Osteocyte (in vitro differentiated cells): ENCODE measurements at places on chromosomes 6 and 20. TPM values are rescaled to one million over a fixed set of nuclear protein-coding genes. Genes with fewer than 3 reads are reported as not detected.

- no peak overlapping the region for H3K4me3 ChIP-seq
- no peaks in the 10 kb centered on the region for H3K36me3 ChIP-seq
- no peaks in the 10 kb centered on the region for H3K4me1 ChIP-seq
- H3K27ac ChIP-seq = no peak overlapping the region
- DNase-seq = no peak
Measured at GRCh38 chr6:48889429-48889828, 573.6 kb downstream of the MMUT start.

DNA sequence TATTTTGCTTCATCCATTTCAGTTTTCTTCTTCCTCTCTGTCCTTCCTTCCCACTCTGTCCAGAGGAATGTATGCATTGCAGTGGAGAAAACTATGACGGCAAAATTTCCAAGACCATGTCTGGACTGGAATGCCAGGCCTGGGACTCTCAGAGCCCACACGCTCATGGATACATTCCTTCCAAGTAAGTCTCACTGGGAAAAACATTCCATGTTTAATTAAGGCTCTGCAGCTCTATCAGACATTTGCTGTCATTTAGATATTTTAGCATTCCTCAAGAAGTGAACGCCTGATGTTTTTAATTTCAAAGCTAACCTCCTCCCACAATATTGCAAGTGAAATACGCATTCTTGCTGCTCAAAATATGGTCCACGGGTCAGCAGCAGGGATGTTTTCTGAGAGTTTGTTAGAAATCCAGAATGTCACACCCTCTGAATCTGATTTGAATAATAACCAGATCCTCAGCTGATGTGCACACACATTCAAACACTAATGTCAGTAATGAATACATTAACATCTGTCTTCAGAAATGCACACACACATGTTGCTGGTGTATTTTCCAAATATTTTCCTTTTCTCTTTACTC is 12.8 kb downstream of the PLG start:
- no peak overlapping the region for H3K27ac ChIP-seq
- H3K27me3 ChIP-seq = no peaks in the 10 kb centered on the region
- H3K36me3 ChIP-seq = no peaks in the 10 kb centered on the region
- no peak overlapping the region for H3K4me3 ChIP-seq

DNA sequence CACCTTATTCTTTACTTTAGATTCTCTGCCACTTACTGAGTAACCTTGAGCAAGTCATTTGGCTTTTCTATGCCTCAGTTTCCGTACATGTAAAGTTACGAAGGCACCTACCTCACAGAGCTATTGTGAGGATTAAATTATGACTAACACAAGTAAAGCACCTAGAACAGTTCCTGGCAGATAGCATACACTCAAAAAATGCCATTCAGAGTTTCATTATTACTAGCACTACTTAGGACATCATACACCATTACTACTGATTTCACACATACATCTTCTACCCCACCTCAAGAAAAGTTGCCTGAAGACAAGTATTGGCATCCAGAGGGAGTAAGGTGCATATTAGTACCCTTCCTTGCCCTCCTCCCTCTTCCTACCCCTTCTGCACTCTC is 107.8 kb downstream of the OGFRL1 start:
- no peaks in the 10 kb centered on the region for H3K27me3 ChIP-seq
- no peak overlapping the region for H3K27ac ChIP-seq
- no peak overlapping the region for H3K4me3 ChIP-seq
- H3K36me3 ChIP-seq = peaks cover 12% of the 10 kb centered on the region
- DNase-seq = no peak

- H3K4me3 ChIP-seq = no peak overlapping the region
- H3K27me3 ChIP-seq = no peaks in the 10 kb centered on the region
Measured at GRCh38 chr20:51492167-51493092, 50.1 kb downstream of the NFATC2 start.

GRCh38 chr6:112640891-112641290 is 293.8 kb downstream of the RFPL4B start:
- peaks cover 23% of the 10 kb centered on the region for H3K4me1 ChIP-seq
- no peaks in the 10 kb centered on the region for H3K36me3 ChIP-seq
- no peaks in the 10 kb centered on the region for H3K27me3 ChIP-seq
- DNase-seq = no peak

DNA sequence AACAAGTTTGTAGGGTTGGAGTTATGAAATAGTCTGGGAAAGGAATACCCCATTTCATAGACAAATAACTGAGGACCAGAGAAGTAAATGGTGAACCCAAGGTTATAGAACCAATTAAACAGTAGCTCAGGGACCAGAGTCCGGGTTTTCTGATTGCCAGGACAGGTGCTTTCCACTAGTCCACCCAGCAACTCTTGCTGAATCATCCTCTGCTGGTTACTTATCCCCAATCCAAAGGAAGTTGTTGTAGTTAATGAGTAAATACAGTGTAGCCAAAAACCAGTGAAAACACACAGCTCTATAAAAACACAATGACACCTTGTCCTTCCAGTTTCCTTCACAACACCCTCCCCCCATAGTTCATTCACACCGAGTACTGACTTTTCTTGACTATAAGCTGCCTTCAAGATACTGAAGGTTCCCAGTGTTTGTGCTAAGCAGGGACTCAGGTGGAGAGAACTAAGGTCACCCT is 766 bp upstream of the TINAG start:
- no peak for DNase-seq
- H3K36me3 ChIP-seq = no peaks in the 10 kb centered on the region
- no peak overlapping the region for H3K27ac ChIP-seq
- no peaks in the 10 kb centered on the region for H3K27me3 ChIP-seq
- no peaks in the 10 kb centered on the region for H3K4me1 ChIP-seq

GRCh38 chr6:25312703-25313102 is 33.5 kb downstream of the CARMIL1 start:
- no peaks in the 10 kb centered on the region for H3K27me3 ChIP-seq
- peak overlapping the region; percentile 95 for H3K27ac ChIP-seq
- DNase-seq = no peak

GTSF1L gene
- not detected in 2 replicates for total RNA-seq

DNA sequence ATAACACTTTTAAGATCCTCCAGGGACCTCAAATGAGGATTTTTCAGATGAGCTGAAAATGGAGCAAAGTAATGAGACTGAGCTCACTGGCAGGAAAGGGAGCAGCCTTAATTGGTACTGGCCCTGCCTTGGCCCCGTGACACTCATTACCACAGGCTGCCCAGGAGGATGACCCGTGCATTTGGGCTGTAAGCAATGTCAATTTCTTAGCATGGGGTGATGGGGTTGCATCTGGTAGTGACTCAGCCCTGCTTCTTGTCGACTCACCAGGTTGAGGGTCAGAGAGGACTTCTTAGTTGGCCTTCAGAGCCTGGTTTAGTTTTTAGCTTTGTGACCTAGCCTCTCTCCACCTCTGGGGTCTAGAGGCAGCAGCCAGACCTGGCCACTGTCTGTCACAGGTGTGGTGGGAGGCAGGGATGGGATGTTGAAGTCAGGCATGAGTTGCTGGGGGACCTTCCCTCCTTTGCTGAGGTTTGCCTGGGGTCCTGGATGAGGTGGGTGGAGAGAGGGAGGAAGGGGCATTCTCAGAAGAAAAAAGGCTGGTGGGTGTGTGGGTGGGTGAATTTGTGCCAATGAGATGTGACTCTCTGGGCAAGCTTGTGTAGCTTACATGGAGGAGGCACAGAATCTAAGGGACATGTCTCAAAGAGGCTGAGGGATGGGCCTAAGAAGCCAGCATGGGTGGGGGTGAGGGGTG is 25.9 kb upstream of the EPB41L1 start:
- H3K4me3 ChIP-seq = no peak overlapping the region
- H3K27ac ChIP-seq = no peak overlapping the region
- H3K27me3 ChIP-seq = no peaks in the 10 kb centered on the region
- H3K36me3 ChIP-seq = no peaks in the 10 kb centered on the region
- H3K4me1 ChIP-seq = peaks cover 16% of the 10 kb centered on the region

DNA sequence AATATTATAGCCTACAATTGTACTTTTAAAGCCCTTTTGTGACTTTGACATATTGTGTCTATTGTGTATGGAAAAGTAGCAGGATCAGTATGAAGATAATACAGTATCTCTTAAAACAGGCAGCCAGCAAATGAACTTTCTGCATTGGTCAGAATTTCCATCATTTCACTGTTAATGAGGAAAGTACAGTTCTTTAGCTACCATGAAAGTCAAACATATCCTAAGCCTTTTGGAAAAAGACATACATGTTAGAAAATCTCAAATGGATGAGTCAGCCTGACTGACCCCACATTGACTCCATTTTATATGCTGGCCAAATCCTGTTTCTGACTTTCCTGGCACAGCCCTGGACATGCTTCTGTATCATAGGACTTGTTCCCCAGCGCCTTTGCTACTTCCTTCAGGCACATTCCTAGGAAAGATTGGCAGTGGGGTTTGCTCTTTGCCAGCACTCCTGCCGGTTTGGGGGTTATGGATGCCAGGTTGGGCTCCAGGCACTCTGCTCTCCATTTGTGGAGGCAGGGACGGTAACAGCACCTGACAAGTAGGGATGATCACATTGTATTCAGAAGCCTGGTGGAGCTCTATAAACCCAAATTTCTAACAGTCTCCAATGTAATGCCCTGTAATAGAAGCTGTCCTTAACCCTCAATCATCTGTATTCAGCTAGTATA is 43.7 kb downstream of the TOP1 start:
- no peak for DNase-seq
- H3K27ac ChIP-seq = peak overlapping the region; percentile 93
- no peak overlapping the region for H3K4me3 ChIP-seq

THBS2 gene
- total RNA-seq = 650 and 687 TPM in 2 replicates

DNA sequence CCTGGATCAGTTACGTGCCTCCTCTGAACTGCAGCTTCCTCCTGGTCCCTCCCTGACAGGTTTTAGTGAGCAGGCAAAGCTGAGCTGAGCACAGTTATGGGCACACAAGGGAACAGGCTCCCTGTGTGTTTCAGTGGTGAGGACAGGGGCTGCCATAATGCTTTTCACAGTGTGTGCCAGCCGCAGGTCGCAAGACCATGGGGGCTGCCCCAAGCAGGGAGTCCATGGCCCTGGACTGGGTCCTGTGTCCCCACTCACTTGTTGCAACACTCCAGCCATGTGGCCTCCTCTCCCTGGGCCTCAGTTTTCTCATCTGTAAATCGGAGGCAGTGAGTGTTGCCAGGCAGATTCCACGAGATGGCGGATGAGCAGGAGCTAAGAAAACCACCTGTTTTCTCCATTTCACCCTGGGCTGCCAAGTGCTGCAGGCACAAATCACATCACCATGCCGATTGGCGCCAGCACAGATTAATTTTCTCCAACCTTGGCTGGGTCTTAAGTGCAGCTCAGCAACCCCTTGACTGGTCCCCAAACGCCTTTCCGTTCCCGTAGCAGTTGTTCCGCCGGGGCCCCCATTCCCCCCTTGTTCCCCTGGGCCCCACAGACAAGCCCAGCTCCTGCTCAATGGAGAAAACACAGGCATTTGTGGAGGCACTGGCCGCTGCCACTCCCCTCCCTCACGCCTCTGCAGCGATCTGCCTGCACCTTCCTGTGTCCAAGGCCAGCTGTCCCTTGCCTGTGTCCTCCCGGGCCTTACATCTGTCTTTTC is 57.1 kb upstream of the NNAT start:
- DNase-seq = no peak
- peaks cover 56% of the 10 kb centered on the region for H3K27me3 ChIP-seq
- H3K27ac ChIP-seq = no peak overlapping the region
- no peaks in the 10 kb centered on the region for H3K4me1 ChIP-seq
- no peaks in the 10 kb centered on the region for H3K36me3 ChIP-seq
- no peak overlapping the region for H3K4me3 ChIP-seq

GRCh38 chr20:59207742-59208357 is 44.2 kb downstream of the ZNF831 start:
- H3K36me3 ChIP-seq = no peaks in the 10 kb centered on the region
- peaks cover 2% of the 10 kb centered on the region for H3K27me3 ChIP-seq

GRCh38 chr6:34554291-34555006 is 1.7 kb downstream of the SPDEF start:
- no peak overlapping the region for H3K27ac ChIP-seq
- H3K4me3 ChIP-seq = no peak overlapping the region
- H3K27me3 ChIP-seq = peaks cover 3% of the 10 kb centered on the region
- H3K36me3 ChIP-seq = no peaks in the 10 kb centered on the region
- no peak for DNase-seq
